Urinary bladder (tissue), 4 donors: ENCODE measurements at places on chromosomes 5 and 9. TPM values are rescaled to one million over a fixed set of nuclear protein-coding genes. Genes with fewer than 3 reads are reported as not detected.

The MZB1 gene
- 0.56 TPM for polyA plus RNA-seq

The CCL27 gene
- 0.32 TPM for polyA plus RNA-seq

The STK32A gene
- polyA plus RNA-seq, result 1.3 TPM

The DOK3 gene
- 8.5 TPM for polyA plus RNA-seq

The PPP6C gene
- 20.8 TPM for polyA plus RNA-seq

The GGTA1 gene
- polyA plus RNA-seq, result 5.1 TPM

The PRRT1B gene
- not detected for polyA plus RNA-seq

The CLTA gene
- polyA plus RNA-seq, result 210 TPM

The DNAI1 gene
- polyA plus RNA-seq, result 0.11 TPM

The ZSWIM6 gene
- 6.0 TPM for polyA plus RNA-seq

The SAP30L gene
- polyA plus RNA-seq, result 26.8 TPM

The PRSS3 gene
- polyA plus RNA-seq, result 1.9 TPM

The LAMC3 gene
- 37.1 TPM for polyA plus RNA-seq

The CREBRF gene
- polyA plus RNA-seq, result 12.6 TPM

The AQP7 gene
- 8.7 TPM for polyA plus RNA-seq

The INSL4 gene
- not detected for polyA plus RNA-seq

The LCN9 gene
- not detected for polyA plus RNA-seq

The FAF2 gene
- polyA plus RNA-seq, result 21.0 TPM

The DDX4 gene
- polyA plus RNA-seq, result not detected
